ENCODE measurements at places on chromosomes 7 and 10.

DNA sequence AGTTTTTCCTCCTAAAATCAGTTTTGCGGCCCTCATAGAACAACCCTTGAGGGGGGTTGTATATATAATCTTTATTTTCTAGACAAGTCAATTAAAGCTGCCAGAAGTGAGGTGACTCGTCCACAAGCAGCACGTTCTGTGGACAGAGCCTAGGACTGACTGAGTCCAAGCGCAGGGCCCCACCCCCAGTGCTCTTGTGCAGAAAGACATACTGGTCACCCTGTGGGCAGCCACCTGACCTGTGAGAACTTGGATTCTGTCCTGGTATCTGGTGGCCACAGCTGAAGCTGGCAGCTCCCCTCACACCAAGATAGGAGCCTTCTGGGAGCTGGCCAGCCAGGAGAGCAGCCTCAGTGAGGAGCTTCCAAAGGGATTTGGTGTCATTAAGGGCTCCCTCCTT, 89.3 kb downstream of the GRK5 start:
- DNase-seq = no peak

DNA sequence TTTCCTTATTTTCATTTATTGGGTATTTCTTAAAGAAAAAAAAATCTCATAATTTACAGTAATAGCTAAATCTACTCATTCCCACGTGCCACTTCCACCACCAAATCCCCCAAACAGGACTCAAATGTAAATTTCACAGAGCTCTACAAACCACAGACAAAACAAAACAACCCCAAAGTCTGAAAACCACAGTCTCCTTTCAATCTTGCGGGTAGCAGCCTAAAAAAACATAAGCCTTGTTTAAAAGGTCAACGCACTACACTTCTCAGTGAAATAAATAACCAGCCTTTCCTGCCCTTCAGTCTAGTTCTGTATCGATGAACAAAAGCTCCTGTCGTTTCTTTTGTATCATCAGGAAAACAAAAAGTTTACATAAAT, 121.8 kb upstream of the AFAP1L2 start:
- no peak for DNase-seq

DNA sequence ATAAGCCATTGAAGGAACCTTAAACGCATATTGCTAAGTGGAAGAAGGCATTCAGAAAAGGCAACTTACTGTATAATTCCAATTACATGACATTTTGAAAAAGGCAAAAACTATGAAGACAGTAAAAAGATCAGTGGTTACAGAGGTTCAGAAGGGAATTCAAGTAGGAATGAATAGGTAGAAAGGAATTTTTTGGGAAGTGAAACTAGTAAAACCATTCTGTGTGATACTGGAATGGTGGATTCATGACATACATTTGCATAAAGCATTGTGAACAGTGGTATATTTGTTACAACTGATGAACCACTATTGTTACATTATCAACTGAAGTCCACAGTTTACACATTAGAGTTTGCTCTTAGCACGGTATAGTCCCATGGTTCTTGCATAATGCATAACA, 114.2 kb upstream of the GPR22 start:
- DNase-seq = no peak

GRCh38 chr7:32164341-32164996, 94.3 kb upstream of the PDE1C start:
- DNase-seq = peak; percentile 16

DNA sequence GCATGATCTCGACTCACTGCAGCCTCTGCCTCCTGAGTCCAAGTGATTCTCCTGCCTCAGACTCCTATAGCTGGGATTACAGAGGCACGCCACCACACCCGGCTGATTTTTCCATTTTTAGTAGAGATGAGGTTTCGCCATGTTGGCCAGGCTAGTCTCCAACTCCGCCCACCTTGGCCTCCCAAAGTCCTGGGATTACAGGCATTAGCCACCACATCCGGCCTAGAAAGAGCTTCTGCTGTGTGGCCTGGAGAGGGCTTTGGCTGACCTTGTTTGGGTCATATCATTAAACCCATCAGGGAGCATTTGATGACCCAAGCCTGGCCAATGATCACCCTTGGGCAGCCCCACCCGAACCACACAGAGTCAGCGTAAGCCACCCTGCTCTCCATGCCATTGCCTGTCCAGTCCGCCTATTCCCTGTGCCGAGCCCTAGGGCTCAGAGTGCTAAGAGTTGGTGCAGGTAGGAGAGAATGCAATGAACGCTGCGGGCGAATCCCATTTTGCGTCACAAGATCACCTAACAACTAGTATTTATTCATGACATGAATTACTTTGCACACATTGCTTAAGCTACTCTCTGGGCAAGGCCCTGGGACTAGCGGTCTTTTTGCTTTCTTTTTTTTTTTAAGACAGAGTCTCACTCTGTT, 22.3 kb upstream of the GDI2 start:
- DNase-seq = no peak

DNA sequence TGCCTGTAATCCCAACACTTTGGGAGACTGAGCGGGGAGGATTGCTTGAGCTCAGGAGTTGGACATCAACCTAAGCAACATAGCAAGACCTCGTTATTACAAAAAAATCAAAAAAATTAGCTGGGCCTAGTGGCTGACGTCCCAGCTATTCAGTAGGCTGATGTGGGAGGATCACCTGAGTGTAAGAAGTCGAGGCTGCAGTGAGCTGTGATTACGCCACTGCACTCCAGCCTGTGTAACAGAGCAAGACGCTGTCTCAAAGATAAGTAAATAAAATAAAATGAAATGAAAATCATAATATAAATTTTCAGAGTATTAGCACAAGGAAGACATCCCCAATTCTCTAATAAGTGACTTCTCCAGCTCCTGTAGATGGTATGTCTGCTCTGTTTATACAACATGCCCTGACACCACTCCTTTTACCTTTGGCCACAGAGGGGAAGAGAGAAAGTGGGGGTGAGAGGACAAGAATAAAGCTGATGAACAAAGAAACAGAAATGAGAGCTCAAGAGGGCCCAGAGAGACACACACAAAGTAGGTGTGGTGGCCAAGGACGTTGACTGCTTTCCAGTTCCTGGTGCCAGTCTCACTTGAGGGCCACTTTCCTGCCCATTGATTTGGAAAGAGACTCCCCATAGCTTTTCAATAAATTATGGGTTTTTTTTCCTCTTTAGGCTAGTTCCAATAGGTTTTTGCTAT, 62.9 kb downstream of the PTTG1IP2 start:
- DNase-seq = no peak

GRCh38 chr7:50798126-50798525, 15.4 kb upstream of the GRB10 start:
- no peak for DNase-seq

DNA sequence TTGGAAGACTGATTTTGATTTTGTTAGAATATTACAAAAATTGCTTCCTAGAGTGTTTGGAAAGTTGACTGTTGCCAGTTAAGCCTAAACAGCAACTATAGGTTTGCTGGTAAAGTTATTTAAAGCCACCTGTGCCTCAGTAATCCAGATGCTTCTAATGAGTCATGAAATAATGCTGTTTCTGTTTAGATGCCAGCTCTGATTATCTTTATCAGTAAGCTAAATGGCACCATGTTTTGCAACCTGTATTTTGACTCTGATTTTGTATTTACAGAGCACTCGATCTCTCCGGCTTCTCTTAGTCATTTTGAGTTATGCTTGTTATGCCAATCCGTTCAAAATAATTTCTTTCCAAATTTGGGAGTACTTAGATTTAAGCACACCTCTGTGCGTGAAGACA, 366.1 kb downstream of the EXOC4 start:
- DNase-seq = no peak

DNA sequence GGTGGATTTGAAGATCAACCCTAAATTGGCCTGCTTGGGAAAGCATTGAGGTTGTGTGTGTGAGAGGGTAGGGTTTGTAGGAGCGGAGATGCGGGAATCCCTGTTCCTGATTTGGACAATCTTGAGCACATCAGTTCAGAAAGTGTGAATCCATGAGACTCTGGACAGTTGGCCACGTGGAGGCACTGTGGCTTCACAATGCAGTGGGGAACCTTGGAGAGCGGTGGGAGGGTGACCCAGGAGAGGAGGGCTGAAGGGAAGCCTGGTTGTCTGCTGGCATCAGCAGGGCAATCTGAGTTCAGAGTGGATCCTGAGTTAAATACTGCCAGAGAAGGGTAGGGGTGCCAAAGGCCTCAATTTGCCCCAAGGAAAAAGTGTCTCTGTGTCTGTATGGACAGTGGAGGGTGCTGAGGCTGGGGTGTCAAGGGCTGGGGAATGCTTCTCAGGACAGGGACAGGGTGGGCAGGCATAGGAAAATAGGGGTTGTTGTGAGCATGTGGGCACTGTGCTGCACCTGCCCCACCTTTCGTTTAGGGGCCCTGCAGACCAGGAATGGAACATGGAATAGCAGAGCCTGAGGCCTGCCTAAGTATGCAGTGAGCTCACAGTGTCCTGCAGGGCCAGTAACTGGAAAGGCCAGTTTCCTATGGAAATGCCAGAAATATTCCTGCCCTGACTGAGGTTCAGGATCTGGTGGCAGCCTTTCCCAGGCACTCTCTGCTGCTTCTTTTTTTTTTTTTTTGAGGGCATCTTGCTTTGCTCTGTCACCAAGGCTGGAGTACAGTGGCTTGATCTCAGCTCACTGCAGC, 162.9 kb upstream of the PRSS58 start:
- DNase-seq = no peak

GRCh38 chr7:362402-363096, 72.6 kb downstream of the FOXL3 start:
- DNase-seq = no peak

DNA sequence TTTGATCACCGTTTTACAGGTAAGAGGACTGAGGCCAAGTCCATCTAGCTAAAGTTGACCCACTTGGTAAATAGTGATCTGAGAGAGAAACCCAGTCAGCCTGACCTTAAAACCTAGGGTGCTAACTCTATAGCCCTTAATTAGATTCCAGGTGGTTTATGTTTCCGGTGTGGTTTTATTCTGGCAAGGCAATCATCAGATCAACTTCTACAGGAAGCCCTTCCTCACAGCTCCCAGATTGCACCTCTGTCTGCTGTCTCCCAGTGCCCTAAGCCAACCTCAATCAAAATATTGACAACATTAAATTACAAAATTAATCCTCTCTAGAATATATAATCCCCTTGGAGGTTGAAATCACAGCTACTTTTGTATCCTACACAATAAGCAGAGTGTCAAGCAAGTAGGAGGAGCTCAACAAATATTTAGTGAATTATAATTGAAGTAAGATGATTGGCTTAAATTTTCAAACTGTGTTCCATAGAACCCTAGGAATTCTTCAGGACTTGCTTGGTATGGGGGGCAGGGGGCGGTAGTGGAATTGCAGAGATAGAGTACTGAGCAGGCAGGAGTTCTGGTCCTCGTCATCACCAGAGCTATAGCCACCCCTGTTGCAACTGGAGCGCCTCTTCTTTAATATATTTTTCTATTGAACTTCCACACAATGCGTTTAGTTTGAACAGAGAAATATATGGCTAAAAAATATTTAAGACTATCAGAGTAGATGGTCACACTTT, 692.8 kb upstream of the LRRN3 start:
- no peak for DNase-seq

DNA sequence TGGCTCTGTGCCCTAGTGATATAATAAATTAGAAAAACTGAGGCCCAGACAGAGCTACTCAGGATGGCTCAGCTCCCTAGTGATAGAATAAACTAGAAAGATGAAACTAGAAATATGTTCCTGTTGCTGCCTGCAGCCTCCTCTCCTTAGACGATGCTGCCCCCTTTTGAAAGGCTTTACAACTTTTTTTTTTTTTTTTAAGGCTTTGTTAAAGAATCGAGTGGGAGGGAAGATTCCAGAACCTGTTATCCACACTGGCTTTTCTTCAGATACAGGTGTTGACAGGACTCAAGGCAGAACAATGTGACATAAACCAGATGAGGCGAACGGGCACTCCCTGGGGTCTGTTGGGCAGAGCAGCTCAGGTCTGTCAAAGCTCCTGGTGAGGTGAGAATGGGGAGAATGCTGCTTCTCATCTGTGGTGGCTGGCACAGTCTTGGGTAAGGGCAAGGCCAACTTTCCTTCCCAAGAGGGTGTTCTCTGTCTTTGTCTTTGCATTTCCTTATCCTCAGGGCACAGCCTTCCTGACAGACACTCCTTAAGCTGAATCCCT, 175.1 kb downstream of the COBL start:
- no peak for DNase-seq

GRCh38 chr10:124010563-124011131, 82.8 kb downstream of the CHST15 start:
- DNase-seq = no peak

DNA sequence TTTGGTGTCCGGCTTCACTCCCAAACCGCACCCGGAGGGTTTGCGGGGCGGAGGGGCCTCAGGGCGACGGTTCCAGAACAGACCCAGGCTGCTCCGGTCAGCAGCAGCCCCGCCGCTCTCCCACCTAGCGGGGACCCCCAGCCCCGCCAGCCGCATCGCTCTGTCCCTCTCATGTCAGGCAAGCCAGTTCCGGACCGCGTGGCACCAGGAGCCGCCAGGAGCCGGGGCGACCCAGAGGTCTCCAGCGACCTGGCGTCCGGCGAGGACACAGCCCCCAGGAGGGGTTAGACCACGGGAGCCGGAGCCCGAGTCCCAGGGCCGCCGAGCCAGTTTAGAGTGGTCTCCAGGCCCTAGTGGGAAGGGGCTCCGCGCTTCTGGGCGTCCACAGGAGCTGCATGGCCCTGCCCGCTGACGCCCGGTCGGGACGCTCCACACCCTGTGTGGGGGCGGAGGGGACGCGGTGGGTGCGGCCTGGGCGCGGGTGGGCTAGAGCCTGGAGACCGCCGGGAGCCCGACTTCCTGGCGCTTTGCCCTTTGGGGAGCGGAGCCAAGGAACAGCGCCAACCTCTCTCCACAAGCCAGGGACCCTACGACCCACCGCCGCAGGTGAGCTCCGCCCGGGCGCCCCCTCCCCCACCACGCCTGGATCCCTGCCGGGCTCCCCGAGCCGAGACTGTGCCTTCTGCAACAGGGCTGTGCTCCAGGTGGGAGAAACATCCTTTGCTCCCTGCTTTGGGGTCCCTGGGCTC, 43.4 kb downstream of the ZNF117 start:
- peak; percentile 7 for DNase-seq

- DNase-seq = no peak
Observed at GRCh38 chr7:107047902-107048782, 3.6 kb downstream of the PRKAR2B start.

- no peak for DNase-seq
Observed at GRCh38 chr10:59635502-59636290, 74.0 kb downstream of the SLC16A9 start.

DNA sequence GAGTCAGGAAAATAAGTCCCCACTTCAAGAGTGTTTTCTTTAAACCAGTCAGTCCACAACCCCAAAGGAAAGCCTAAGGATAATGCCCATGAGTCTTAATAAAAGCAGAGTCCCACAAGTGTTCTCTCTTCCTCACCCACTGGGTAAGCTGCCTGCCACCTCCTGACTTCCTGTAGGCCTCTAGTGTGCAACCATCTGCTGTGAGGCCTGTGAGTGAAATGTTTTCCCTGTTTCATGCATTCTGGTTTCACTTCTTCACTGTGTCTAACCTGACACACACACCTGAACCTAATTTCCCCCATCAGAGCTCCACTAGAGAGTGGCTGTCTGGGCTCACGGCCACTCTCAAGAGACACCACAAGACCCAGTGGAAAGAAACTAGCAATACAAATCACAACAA, 38.9 kb upstream of the GDF10 start:
- no peak for DNase-seq

GRCh38 chr7:121610243-121610642, 214.1 kb upstream of the FAM3C start:
- no peak for DNase-seq

- no peak for DNase-seq
Observed at GRCh38 chr7:149285603-149286002, 23.6 kb downstream of the ZNF783 start.

Data from renal pelvis (tissue), 12 donors.